ENCODE measurements at places on chromosomes 2 and 18. TPM values are rescaled to one million over a fixed set of nuclear protein-coding genes. Genes with fewer than 3 reads are reported as not detected.

The IL36B gene
- not detected for total RNA-seq

The TUBB8B gene
- total RNA-seq = not detected

The SLC4A3 gene
- 6.7 TPM for total RNA-seq

The CD226 gene
- total RNA-seq = 3.1 TPM

The HOXD8 gene
- 11.9 TPM for total RNA-seq

The CHRNG gene
- not detected for total RNA-seq

The CFAP53 gene
- 0.98 TPM for total RNA-seq

The C2orf81 gene
- 4.4 TPM for total RNA-seq

The ZNF521 gene
- total RNA-seq = 57.1 TPM

The INHBB gene
- 37.4 TPM for total RNA-seq
